ENCODE measurements at places on chromosomes 7 and 10.

- no peak for DNase-seq
Measured at GRCh38 chr10:126511917-126512479, 123.7 kb upstream of the ADAM12 start.

GRCh38 chr7:130959743-130960207 lies 225.8 kb upstream of the KLF14 start:
- peak; percentile 20 for DNase-seq

DNA sequence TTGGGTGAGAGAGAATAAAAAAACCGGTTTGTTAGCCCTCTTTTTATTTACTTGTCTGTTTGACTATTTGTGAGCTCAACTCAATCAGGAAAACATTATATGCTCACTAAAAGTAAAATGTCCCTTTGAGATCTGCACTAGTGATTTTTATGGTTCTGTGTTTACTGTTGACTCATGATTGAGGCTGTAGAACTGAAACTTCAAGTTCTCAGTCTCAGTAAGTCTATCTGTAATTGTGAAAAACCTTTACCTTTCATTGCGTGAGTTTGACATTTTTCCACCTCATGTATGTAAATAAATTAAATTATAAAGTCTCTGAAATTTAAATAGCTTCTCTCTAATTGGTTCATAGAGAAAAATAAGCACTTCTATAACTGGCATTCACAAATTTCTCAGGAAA lies 17.0 kb upstream of the CASD1 start:
- no peak for DNase-seq

DNA sequence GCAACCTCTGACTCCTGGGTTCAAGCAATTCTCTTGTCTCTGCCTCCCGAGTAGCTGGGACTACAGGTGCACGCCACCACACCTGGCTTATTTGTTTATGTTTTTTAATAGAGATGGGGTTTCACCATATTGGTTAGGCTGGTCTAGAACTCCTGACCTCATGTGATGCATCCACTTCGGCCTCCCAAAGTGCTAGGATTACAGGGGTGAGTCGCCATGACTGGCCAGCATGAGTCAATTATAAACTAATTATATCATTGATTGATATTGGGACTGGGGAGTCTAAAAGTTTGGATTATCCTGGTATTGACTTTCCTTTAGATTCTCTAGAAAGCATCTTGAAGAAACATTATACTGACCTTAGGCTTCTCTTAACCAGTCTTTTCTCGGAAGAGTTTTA lies 73.9 kb upstream of the CCNY start:
- no peak for DNase-seq

- no peak for DNase-seq
Measured at GRCh38 chr10:80170026-80170425, 35.3 kb downstream of the ANXA11 start.

GRCh38 chr7:127089146-127089545 lies 163.6 kb downstream of the GRM8 start:
- no peak for DNase-seq

DNA sequence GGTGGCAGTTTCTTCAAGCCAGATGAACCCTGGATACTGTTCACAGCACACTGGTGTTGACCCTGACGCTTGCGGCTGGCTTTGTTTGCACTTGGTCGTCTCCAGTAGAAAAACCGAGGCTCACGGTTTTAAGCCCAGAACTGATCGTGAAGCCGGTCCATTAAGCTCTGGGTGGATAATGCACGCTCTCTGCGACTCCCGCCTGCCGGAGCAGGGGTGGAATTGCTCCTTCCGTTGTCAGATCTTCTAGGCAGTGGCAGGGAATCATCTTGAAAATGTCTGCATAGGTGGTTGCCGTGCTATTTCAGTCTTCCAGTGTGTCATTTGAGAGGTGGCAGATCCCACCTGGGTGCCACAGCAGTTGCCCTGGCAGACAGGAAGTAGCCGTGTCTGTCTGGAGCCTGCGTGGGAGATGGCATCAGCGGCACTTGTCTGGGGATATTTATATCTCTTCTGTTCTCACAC lies 35.9 kb upstream of the AP5Z1 start:
- peak; percentile 39 for DNase-seq

- no peak for DNase-seq
Measured at GRCh38 chr10:100749059-100749308, 3.6 kb downstream of the PAX2 start.

GRCh38 chr10:118927321-118927720 lies 102.2 kb upstream of the NANOS1 start:
- no peak for DNase-seq

- DNase-seq, result no peak
Measured at GRCh38 chr10:69721690-69722310, 79.9 kb upstream of the COL13A1 start.

DNA sequence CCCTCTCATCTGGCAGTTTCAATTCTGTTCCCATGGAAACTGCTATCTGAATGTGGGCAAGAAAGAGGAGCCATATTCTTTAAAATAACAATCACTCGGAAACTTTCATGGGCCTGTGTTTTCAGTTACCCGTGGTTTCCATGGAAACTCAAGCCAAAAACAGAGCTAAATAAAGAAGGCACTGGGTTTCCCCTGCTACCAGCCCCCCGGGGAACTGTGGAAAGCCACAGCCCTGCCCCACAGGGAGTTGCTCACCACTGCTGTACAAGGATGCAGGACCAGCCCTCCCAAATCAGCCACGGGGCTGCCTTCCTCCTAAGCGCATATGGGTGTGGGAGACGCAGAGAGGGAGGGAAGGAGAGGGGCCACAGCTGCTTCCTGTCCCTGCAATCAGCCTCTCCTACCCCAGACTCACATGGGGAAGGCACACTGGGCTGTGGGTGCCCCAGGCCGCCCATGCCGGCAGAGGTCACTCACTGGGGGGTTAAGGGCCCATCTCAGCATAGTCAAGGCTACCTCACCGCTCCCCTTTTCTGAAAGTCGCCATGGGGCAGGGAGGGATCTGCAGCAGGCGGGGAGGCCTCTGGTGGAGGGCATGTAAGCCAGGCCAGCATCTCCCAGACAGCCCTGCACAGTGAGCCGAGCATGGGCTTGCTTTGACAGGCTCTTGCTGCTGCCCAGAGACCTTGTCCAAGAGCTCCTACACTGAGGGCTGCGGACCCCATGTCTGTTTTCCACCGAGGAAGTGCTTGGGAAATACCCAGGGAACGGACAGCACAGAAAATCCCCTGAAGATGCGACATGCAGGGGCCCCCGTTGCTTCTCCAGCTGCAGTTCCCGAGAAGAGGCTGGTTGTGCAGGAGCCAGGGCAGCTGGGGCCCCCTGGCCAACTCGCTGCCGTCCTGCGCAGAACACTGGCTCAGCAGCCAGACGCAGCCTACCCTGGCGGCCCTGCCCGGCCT lies 157.3 kb upstream of the PPP2R2D start:
- no peak for DNase-seq

DNA sequence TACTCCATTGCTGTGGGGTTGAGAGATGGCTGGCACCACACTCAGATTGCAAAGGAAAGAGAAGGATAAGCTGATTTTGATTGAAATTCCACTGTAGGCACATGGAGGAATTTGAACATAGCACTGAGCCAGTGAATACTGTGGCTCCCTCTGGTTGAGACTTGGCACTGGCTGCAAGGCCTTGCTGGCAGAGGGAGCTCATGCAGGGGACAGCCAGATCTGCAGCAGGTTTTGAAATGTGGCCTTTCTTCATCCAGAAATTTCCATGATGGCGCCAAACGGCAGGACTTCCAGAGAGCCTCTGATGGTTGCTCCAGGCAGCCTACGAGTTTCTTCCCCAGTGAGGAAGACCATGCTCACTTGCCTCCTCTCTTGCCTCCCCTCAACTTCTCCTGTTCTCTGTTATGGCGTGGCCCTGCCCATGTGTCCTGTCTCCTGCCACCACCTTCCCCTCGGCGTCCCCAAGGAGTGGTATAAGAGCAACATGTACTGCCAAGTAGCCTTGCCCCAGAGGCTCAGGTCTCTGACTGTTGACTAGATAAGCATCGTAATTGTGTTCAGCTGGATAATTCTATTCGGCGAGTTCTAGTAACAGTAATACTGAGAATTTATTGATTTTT lies 265.6 kb downstream of the CCDC3 start:
- no peak for DNase-seq

DNA sequence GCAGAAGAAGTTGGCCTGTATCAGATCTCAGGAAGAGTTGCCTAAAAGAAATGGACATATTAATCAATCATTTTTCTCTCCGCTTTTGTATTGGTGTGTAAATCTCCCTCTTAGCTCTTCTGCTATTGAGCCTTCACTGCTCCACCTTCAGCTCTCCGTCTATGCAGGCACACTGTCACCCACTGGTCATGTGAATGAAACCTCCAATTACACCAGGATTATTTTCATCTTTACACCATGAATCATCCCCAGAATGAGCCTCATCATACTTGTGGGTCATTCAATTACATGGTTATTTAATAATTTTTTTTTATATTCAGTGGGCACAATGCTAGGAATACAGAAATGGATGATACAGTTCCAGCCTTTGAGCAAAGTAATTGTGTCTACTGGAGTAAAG lies 92.6 kb downstream of the LRRC4 start:
- DNase-seq, result peak; percentile 83

- no peak for DNase-seq
Measured at GRCh38 chr10:22342421-22342820, 2.9 kb upstream of the SPAG6 start.

GRCh38 chr7:123789817-123790216 lies 41.0 kb upstream of the WASL start:
- no peak for DNase-seq

DNA sequence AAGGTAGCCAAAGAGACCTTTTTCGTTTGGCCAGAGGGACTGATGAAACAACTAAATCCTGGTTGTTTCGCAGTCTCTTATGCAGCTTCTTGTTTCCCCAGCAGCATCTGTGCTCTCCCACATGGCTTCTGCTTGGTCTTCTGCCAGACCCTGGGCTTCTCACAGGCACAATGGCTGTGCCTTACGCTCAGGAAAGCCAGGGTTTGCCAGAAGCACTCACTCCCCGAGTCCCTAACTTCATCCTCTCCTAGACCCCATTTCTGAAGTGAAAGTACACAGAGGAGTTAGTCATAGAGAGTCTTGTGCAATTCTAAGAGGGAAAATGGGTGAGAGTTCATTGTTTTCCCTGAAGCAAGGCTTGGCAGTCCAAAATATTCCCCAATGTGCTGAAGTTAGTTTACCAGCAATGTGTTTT lies 121.7 kb downstream of the EVX1 start:
- DNase-seq, result no peak

GRCh38 chr10:69885379-69886013 lies 83.8 kb downstream of the COL13A1 start:
- no peak for DNase-seq

DNA sequence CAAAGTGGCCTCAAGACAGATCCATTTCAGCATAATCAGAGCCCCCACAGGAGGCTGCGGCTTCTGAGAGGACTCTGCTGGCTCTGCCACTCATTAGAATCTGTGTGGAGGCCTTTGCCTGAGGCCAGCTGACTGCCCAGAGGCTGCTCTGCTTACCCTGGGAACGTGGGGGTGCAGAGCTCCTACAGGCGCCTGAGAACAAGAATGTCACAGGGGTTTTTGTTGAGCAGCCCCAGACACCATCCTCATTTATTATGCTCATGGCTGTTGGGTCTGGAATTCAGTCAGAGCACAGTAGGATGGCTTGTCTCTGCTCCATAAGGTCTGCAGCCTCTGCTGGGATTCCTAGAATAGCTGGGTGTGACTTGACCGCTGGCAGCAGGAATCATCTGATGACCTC lies 101.8 kb upstream of the GDF10 start:
- DNase-seq, result no peak

GRCh38 chr7:134636008-134636449 lies 10.6 kb upstream of the BPGM start:
- DNase-seq, result peak; percentile 24

- DNase-seq, result no peak
Measured at GRCh38 chr10:103502849-103503660, 9.6 kb downstream of the NEURL1 start.

DNA sequence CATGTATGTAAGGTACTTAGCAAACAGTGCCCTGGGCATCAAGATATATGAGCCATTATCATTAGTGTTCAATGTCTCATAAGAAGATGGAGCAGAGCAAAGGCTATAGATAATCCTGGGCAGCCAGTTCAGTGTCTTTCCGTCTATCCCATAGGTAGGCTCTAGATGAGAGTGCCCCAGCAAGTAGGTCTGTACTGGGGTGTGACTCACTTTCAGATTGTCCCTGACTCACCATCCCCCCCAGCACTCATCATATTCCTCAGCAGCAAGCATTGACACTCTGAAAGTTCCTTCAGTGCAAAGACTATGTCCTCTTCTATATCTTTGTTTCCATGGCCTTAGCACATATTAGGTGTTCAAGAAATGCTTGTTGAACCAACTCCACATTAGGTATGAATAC lies 20.0 kb upstream of the FAM204A start:
- no peak for DNase-seq

DNA sequence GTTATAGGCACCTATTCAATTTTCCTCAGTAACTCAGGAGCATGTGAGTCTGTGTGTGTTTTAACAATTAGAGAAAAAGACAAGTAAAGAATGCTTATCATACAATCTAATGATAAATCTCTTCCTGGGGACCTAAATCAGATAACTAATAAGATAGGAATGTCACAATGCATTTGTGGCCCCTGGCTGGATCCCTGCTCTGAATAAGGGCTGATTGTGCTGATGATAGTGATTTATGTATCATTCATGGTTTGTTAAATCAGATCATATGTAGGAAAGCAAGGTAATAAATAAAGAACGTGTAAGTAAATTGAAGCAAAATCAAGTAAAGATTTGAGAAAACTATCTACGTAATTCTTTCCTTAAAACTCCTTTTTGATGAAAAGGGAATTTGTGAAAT lies 145.9 kb downstream of the C7orf25 start:
- DNase-seq, result no peak

- DNase-seq, result no peak
Measured at GRCh38 chr7:111801277-111801676, 239.0 kb upstream of the IMMP2L start.

DNA sequence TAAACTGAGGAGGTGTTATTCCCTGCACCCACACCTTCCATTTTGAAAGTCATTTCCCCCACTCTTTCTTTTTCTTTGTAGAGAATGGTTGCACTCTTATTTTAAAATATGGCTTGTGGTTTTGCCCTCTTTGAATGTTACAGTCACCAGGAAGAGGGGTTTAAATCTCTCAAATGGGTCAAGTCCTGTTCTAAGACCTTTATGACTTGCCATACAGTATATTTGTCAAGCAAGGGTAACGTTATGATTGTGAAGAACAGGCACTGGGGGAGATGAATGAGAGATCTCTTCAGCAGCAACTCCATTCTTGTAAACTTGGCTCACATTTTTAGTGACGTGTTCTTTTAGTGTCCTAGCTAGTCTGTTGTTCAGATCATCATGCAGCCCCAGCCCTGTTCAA lies 634.7 kb downstream of the KCNMA1 start:
- no peak for DNase-seq

- no peak for DNase-seq
Measured at GRCh38 chr7:155458878-155459699, 1.2 kb downstream of the EN2 start.

GRCh38 chr10:53111529-53111928 lies 338.9 kb upstream of the MBL2 start:
- DNase-seq, result no peak

GRCh38 chr10:36038316-36038955 lies 396.3 kb upstream of the FZD8 start:
- DNase-seq, result no peak

DNA sequence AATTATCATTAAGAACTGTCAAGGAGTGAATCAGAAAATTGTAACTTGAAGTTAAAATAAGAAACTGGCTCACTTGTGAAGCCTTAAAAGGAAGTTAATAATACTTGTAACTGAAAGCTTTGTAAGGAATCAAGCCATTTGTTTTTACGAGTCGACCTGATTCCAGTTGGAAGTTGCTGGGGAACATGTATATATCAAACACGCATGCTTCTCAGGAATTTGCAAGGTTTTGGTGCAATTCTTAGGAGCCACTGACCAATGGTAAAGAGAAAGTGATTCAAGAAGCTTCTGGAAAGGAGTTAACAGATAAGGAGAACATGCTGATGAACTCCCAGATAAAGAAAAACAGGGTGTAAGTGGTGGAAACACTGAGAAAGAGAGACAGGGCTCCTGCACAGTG lies 56.4 kb downstream of the ETV1 start:
- DNase-seq, result no peak

Data from kidney glomerular epithelial cell (primary cell).